ENCODE measurements at places on chromosomes 5 and 9. TPM values are rescaled to one million over a fixed set of nuclear protein-coding genes. Genes with fewer than 3 reads are reported as not detected.

GRCh38 chr9:17614903-17615302 is 36.0 kb downstream of the SH3GL2 start:
- no peak for DNase-seq

GRCh38 chr9:72022841-72023240 is 37.6 kb downstream of the C9orf57 start:
- DNase-seq: no peak

DNA sequence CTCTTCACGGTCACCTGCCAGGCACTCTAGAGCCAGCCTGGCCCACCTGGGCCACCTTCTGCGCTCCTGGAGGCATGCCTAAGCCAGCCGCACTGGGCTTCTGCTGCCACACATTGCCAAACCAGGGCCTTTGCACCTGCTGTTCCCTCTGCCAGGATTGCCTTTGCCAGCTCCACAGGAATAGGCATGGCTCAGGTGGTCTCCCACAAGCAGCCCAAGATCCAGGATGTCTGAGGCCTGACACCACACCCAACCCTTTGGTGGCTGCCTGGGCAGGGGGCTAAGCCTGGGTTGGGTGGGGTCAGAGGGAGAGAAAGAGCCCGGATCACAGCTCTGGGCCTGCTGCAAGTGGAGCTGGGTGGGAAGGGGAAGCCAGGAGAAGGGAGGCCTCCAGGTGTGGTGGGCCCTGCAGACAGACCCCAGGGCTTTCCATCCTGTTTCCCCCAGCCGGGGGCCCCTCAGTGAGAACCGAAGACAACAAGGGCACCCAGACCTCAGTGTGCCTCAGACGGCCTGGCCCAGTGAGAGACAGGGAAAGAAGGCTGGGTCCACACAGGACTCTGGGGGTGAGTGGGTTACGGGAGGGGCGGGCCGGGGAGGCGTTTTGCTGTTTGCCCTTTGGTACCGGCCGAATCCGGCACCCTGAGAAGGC is 672 bp upstream of the SUSD3 start:
- DNase-seq: no peak

DNA sequence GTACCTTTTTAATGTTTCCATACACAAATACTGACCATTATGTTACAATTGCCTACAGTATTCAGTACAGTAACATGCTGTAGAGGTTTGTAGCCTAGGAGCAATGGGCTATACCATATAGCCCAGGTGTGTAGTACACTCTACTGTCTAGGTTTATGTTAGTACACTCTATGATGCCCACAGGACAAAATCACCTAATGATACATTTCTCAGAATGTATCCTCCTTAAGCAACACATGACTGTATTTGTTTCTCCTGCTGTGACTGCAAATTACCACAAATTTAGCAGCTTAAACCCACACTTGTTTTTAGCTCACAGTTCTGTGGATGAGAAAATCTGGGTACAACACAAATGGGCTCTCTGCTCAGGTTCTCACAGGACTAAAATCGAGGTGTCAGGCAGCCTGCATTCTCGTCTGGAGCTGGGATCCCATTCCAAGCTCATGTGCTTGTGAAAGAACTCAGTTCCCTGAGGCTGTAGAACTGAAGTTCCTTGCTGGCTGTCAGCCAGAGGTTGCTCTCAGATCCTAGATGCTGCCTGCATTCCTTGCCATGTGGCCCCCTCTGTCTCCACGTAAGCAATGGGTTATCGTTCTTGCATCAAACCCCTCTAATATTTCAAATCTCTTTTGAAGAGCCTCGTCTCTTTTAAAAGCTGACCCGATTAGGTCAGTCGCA is 38.6 kb upstream of the PIK3R1 start:
- DNase-seq: no peak

- no peak for DNase-seq
These were observed 788.4 kb downstream of the TLE4 start for GRCh38 chr9:80359941-80360881.

GRCh38 chr5:141515946-141516671 is 27.2 kb downstream of the PCDHGC5 start:
- DNase-seq: no peak

GRCh38 chr5:146399481-146399880 is 47.7 kb upstream of the TCERG1 start:
- DNase-seq: no peak

DNA sequence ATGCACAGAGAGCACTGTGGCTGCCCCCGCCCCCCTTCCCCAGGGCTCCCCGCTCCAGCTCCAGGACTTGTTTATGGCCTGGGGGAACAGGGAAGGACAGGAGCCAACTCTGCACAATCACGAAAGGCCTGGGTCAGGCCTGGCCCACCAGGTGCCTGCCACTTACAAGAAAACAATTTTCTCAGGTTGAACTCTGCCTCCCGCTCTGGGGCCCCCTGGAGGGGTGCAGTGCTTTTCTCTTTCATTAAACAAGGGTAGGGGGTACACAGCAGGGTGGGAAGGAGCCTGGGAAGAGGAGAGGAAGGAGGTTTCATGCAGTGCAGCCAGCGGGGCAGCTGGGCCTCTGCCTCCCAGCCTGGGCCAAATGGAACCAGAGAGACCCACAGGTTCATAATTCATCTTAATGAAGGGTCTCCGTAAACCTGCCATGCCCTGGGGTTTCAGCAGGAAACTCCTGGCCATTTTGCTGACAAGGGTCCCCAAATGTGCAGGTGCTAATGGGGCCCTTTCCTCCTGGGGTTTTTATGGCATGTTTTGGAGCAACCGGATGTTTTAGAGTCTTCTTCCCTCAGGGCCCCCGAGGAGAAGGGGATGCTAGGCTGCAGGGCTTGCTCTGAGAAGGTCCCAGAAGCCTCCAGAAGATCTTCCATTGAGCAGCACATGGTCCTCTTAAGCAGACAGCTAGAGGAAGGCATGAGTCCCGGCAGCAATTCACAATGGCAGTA is 219.8 kb downstream of the SLIT3 start:
- DNase-seq: no peak

DNA sequence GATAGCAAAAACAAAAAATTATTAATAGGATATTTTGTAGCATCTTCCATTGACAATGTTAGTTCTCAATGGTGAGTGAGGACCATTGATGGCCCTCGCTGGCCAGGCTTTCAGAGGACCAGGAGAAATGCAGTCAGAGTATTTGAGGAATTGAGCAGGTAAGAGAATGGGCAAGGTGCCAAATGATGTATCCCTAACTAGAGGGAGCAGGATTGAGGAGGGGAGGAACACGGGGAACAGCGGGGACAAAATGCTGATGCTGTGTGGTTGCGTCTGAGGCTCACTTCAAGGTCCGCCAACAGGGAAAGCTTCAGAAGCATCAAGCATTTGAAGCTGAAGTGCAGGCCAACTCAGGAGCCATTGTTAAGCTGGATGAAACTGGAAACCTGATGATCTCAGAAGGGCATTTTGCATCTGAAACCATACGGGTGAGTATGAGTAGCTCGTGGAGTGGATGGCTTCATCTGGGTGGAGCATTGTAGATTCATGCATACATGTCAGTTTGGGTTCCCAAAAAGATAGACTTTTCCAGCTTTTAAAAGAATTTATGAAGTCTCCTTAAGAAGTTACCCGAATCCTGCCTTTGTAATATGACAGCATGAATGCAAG is 16.2 kb downstream of the SPTAN1 start:
- DNase-seq: no peak

DNA sequence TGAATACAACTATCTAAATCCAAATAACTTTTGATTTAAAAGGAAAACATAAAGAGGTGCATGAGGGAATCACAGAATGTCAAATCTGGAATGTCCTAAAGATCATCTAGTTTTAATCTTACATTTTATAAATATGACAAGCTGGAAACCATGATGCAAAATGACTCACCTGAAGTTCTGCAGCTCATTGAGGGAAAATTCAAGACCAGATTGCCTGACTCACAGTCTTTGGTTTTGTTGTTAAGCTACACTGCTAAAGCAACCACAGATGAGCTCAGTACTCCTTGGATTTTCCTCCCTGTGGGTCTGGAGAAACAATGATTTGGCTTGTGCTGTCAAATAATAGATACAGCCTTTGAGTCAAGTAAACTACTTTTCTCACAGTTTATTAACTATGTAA is 19.1 kb upstream of the EDIL3 start:
- no peak for DNase-seq

GRCh38 chr5:9202636-9203035 is 343.2 kb downstream of the SEMA5A start:
- DNase-seq: no peak

DNA sequence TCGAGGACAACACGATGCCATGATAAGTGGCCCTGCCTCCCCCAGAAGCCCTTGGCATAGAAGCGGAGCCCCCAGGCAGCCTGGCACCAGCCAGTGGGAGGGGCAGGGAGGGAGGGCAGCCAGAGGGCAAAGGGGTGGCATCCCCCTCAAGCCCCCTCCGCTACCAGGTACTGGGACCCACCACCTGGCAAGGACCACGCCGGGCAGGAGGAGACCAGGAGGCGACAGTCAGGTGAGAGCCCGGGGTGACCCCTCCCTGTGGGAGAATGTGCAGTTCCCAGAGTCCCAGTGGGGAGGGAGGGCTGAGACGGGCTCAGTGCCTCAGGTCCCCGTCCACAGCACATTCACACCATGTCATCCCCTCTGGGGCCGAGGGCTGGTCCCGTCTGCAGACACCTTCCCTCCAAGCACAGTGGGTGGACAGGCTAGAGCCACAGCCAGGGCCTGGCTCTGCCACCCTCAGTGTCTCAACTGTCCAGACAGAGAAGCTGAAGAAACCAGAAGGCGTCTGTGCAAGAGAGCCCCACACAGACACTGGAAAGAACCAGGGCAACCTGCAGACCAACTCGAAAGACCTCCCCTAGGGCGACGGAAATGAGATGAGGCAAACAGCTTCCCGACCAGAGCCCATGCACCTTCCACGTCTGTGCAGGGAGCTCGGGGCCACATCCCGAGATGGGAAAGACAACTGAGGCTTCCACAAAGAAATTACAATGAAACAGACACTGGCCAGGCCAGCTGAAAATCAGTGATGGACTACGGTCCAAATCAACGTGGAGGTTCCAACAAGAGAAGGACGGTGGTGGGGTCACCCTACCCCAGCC is 11.1 kb downstream of the BRD3 start:
- DNase-seq: peak; percentile 66

DNA sequence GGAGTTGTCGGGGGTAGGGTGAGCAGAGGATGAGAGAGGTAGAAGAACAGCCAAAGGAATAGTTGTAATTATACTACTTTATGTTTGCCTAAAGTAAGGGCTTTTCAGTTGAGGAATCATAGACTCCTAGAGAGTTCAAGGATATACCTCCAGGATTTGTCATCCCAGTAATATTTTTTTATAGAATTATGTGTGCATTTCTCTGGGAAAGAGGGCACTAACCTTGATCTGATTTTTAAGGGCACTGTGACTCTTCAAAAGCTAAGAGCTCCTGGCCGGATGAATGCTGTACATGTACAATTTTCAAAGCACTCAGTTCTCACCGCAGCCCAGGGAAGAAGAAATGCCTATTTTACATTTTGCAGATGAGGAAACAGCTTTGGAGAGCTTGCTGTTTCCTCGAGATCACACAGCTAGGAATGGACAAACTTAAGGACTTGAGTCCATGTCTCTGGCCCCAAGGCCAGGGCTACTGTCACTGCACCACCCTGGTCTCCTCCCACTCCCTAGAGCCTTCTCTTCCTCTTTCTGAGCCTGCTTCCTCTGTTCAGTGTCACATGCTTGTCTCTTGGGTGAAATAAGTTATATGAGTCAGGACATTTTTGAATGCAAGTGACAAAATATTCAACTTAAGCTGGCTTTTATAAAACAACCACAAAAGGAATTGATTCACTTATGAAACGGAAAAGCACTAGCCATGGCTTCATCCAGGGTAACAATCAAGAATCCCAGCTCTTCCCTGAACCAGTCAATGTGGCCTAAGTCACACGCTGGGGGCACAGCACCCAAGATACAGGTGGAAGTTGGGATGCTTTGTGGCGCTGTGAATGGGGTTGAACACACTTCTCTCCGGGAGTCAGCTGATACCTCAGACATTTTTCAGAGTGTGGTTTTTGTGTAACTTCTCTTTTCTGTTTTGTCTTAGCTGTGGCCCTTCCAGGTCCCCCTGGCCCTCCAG is 45.7 kb upstream of the TGFBR1 start:
- no peak for DNase-seq

DNA sequence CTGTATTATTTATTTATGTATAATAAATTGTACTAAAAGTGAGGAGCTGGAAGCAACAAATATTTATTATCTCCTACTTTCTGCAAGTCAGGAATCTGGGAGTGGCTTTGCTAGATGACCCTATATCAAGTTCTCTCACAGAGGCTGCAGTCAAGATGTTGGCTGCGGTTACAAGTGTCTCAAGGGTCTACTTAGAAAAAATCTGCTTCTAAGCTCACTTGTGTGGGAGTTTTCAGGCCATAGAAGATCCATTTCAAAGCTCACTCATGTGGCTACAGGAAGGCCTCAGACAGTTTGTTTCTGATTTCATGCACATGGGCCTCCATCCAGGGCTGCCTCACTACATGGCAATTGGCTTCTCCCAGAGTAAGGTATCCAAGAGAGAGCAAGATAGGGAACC is 551.1 kb downstream of the CAAP1 start:
- no peak for DNase-seq

- no peak for DNase-seq
These were observed 88.3 kb upstream of the PRDM9 start for GRCh38 chr5:23419115-23419514.

- no peak for DNase-seq
These were observed 160.9 kb upstream of the CCNG1 start for GRCh38 chr5:163276466-163276865.

GRCh38 chr5:68225188-68225910 is 9.8 kb downstream of the PIK3R1 start:
- no peak for DNase-seq

GRCh38 chr9:98520221-98520960 is 188.3 kb downstream of the GABBR2 start:
- no peak for DNase-seq

- DNase-seq: peak; percentile 90
These were observed 1.2 kb upstream of the SQSTM1 start for GRCh38 chr5:179819296-179820126.

GRCh38 chr5:146726020-146726419 is 152.5 kb downstream of the PPP2R2B start:
- no peak for DNase-seq

DNA sequence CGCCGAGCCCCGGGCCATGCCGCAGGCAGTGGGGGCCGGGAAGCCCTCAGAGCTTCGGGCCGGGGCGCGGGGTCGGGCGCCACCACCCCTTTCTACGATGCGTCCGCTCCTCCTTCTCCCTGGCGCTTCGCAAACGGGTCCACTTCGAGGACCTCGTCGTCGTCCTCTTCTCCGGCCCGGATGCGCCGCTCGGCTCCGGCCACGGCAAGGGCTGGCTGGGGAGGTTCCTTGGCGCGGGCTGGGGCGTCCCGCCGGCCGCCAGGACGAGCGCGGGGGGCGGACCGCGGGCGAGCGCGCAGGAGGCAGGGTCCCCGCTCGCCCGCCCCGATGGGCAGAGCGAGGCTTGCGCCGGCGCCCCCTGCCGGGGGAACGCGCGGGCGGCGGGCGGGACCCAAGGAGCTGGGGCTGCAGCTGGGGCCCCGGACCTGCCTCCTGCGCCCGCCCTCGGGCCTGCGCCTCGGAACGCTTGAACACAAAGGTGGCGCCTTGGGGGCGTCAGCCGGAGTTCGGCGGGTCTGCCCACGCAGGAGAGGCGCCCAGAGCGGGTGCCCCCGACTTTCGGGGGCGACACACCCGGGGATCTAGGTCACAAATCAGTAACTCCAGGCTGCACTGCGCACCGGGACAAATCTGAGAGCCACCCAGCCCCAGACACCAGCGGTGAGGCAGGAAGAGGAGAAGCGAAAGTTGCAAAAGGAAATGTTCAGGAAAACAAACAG is at the start of gene ROR2:
ROR2 (minus strand) TSS at position 283 of the 719 bp plus-strand sequence.
- DNase-seq: peak; percentile 77

The PCDHGA2 gene
- 2.5 TPM for total RNA-seq

The PMPCA gene
- total RNA-seq: 41.9 TPM

The ZNF879 gene
- 6.7 TPM for total RNA-seq

The MLANA gene
- not detected for total RNA-seq

The SLC34A3 gene
- 0.23 TPM for total RNA-seq

The LRRC19 gene
- total RNA-seq: 0.64 TPM

The RASEF gene
- 10.9 TPM for total RNA-seq

The INSYN2B gene
- total RNA-seq: 0.17 TPM

Data from upper lobe of right lung (tissue), 1 donor.